ENCODE measurements at places on chromosomes 2 and 18. TPM values are rescaled to one million over a fixed set of nuclear protein-coding genes. Genes with fewer than 3 reads are reported as not detected.

DNA sequence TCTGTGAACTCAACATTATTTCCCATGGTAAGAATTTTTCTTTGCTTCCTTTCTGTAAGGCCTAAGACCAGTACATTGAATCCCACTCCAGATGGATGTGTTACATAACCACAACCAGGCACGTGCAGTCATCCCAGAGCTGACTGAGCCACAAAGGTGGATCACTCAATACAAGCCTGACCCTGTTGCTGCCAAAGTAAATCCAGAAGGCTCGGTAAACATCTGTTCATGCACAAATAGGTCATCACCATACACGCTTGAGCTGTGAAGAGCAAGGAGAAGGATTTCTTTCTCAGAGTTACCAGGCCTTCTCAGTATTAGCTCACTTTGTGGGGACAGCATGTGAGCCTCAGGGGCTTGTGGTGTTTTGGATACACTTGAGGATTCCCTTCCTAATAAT, 791.4 kb upstream of the FANCL start:
- H3K4me1 ChIP-seq, result no peaks in the 10 kb centered on the region
- H3K36me3 ChIP-seq, result no peaks in the 10 kb centered on the region
- no peak overlapping the region for H3K4me3 ChIP-seq
- H3K27me3 ChIP-seq, result no peaks in the 10 kb centered on the region

Gene TXNDC2
- not detected for total RNA-seq

DNA sequence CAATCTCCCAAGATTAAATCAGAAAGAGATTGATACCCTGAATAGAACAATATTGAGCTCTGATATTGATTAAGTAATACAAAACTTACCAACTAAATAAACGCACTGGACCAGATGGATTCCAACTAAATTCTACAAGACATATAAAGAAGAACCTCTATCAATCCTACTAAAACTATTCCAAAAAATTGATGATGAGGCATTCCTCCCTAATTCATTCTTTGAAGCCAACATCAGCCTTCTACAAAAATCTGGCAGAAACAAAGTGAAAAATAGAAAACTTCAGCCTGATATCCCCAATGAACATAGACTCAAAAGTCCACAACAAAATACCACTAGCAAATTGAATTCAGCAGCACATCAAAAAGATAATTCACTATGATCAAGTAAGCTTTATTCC, 695.5 kb downstream of the NYAP2 start:
- no peaks in the 10 kb centered on the region for H3K27me3 ChIP-seq
- H3K4me3 ChIP-seq, result no peak overlapping the region
- DNase-seq, result no peak
- no peaks in the 10 kb centered on the region for H3K4me1 ChIP-seq

Gene SIX2
- total RNA-seq, result 2.3 TPM

Gene MAP3K19
- total RNA-seq, result not detected

DNA sequence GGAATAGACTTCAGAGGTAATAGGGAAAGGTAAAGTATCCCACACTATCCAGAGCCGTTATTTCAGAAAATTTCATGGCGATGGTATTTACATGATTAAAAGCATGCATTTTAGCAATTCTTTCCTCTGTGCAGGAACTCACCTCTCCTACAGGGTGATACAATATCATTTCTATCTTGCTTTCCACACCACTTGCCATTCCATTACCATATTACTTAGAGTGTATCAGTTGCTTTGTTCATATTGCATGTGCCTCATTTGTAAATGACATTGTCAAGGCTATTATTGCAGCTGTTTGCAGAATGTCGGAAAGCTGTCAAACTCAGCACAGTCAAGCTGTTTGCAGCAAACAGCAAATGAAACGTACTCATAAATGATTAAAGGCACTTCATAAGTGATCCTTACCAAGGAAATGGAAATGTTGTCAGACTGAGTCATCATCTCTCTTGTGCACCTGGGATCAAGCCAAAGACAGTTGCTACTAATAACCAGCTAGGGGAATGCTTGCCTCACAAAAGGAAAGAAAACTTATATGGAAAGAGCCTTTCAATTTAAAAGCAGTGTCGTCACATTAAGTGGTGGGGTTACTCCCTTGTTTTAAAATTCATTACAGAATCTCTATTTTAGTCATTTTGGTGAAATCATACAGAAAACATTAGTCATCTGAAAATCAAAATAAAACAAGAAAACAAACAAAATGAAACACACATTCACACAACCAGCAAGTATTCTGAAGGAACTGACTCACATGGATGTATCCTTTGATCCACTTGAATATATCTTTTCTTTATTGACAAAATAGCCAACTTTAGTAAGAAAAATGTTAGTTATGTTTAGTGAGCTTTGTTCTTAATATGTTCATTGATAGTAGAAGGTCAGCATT, 1064.1 kb upstream of the CNTNAP5 start:
- H3K27me3 ChIP-seq, result no peaks in the 10 kb centered on the region
- no peak for DNase-seq
- H3K27ac ChIP-seq, result no peak overlapping the region
- H3K4me1 ChIP-seq, result no peaks in the 10 kb centered on the region
- no peaks in the 10 kb centered on the region for H3K36me3 ChIP-seq

Gene ALPI
- not detected for total RNA-seq

DNA sequence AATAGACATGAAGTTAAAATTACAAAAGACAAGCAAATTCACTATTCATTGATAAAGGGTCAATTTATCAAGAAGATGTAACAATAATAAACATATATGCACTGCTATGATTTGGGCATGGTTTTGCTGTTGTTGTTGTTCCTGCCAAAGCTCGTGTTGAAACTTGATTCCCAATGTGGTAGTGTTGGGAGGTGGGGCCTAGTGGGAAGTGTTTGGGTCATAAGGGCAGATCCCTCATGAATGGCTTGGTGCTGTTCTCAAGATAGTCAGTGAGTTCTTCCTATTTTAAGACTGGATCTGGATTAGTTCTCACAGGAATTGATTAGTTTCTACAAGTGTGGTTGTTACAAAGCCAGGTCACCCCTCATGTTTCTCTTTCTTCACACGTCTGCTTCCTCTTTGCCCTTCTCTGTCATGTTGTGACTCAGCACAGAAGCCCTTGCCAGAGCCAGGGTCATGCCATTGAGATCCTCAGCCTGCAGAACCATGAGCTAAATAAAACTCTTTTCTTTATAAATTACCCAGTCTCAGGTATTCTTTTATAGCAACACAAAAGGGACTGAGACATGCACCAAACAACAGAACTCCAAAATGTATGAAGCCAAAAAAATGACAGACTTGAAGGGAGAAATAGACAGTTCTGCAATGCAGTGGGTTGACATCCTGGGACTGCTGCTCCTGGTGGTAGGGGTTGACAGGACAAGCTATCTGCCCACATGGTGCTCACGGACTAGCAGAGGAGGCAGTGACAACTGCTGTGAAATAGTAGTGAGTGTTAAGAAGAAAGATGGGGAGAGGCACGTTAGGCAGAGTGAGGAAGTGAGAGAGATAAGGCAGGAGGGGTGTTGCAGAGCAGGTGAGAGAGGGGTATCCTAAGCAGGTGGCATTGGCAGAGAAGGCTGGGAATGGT, 18.6 kb upstream of the SKA1 start:
- H3K4me1 ChIP-seq, result peaks cover 13% of the 10 kb centered on the region
- no peaks in the 10 kb centered on the region for H3K27me3 ChIP-seq
- H3K36me3 ChIP-seq, result no peaks in the 10 kb centered on the region
- no peak overlapping the region for H3K27ac ChIP-seq
- H3K4me3 ChIP-seq, result no peak overlapping the region

DNA sequence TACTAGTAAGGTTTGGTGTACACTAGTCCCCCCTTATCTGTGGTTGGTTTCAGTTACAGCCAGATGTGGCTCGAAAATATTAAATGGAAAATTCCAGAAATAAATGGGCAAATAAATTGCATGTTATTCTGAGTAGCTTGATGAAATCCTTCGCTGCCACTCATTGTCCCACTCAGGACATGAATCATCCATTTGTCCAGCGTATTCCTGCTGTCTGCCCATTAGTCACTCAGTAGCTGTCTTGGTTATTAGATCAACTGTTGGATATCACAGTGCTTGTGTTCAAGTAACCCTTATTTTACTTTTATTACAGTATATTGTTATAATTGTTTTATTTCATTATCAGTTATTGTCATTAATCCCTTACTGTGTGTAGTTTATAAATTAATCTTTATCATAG, 21.7 kb downstream of the ZDBF2 start:
- H3K36me3 ChIP-seq, result peaks cover 5% of the 10 kb centered on the region
- no peaks in the 10 kb centered on the region for H3K27me3 ChIP-seq
- H3K27ac ChIP-seq, result no peak overlapping the region
- no peaks in the 10 kb centered on the region for H3K4me1 ChIP-seq
- H3K4me3 ChIP-seq, result no peak overlapping the region

DNA sequence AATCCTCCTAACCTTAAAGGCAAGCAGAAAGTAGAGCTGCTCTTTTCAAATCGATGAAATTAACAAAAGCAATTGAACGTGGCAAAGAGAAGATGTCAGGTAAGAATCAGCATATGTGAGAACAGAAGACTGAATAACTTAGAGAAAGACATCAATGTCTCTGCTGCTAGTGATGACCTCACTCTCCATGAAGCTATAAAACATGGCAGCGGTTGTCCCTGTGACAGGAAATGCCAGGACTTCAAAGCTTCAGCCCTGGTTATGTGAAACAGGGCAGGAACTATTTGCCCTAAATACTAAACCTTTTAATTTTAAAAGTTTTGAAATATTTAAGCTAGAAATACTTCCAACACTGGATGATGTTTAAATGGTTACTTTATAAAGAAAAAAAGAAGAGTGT, 383.7 kb downstream of the XIRP2 start:
- H3K27ac ChIP-seq, result no peak overlapping the region
- no peaks in the 10 kb centered on the region for H3K4me1 ChIP-seq
- DNase-seq, result no peak

Gene NT5DC4
- total RNA-seq, result not detected

DNA sequence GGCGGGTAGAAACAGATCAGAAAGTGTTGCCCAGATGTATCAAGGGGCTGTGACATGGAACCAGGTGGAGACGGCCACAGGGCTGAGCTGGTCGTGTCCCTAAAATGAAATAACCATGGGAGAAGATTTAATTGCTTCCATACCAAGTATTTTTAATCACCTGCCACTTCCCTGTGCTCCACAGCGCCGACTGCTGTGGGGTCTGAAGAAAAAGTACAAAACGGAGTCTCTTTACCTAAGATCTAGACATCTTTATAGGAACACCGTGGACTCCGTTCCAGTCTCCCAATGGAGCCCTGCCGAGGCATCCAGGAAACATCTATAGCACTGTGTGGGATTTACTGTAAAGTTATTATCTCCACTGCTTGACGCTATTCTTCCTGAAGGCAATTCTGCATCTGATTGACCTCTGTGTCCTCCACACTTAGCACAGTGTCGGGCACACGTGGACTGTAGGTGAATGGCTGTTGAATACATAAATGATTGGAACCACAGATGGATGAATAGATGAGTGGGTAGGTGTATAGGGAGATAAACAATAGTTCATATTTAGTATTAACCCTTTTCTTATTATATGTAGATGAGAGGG, 21.6 kb upstream of the GYPC start:
- H3K4me3 ChIP-seq, result no peak overlapping the region
- no peaks in the 10 kb centered on the region for H3K4me1 ChIP-seq
- no peak overlapping the region for H3K27ac ChIP-seq

Gene NT5C1B
- total RNA-seq, result not detected

DNA sequence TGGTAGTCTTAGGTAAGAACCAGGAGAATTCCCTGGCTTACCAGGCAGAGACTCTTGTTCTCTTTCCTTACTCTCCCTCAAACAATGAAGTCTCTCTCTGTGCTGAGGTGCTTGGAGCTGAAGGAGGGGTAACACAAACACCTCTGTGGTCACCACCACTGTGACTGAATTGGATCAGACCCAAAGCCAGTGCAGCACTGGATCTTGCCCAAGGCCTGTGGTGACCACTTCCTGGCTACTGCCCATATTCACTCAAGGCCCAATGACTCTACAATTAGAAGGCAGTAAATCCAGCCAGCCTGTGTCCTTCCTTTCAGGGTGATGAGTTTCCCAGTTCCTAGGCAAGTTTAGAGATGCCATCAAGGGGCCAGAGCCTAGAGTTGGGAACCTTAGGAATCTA, 706.8 kb downstream of the SLC4A3 start:
- H3K4me3 ChIP-seq, result no peak overlapping the region
- H3K36me3 ChIP-seq, result no peaks in the 10 kb centered on the region
- H3K27me3 ChIP-seq, result no peaks in the 10 kb centered on the region

Gene SERPINB5
- not detected for total RNA-seq

- H3K4me1 ChIP-seq, result no peaks in the 10 kb centered on the region
- no peak for DNase-seq
Observed at GRCh38 chr2:224956706-224957105, 85.6 kb downstream of the DOCK10 start.

Gene TOGARAM2
- 0.26 TPM for total RNA-seq

- H3K4me3 ChIP-seq, result no peak overlapping the region
- no peaks in the 10 kb centered on the region for H3K4me1 ChIP-seq
- no peaks in the 10 kb centered on the region for H3K27me3 ChIP-seq
- no peak for DNase-seq
- H3K36me3 ChIP-seq, result no peaks in the 10 kb centered on the region
- no peak overlapping the region for H3K27ac ChIP-seq
Observed at GRCh38 chr2:178385595-178386148, 65.3 kb downstream of the PRKRA start.

DNA sequence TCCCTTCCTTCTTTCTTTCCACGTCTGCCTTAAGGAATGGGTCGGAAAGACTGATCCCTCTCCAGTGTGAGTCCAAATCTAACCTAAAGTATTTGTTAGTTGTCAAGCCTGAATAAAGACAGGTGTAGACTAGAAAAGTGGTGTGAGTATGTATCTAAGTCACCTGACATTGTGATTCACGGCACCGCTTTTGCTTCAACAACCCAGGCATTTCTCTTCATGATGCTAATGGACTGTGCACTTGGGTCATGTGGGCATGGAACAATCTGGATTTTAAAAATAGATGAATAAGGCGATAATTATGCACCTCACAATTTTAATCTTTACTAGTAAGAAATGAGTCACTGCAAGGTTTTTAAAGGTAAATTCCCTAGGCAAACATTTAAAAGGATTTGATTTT, 107.5 kb downstream of the LIPG start:
- no peak overlapping the region for H3K27ac ChIP-seq
- no peak for DNase-seq
- H3K27me3 ChIP-seq, result no peaks in the 10 kb centered on the region
- no peaks in the 10 kb centered on the region for H3K36me3 ChIP-seq
- no peak overlapping the region for H3K4me3 ChIP-seq

Gene VIT
- 0.99 TPM for total RNA-seq

Gene EML6
- total RNA-seq, result 2.3 TPM

GRCh38 chr2:2692599-2693389, 361.7 kb upstream of the MYT1L start:
- no peaks in the 10 kb centered on the region for H3K27me3 ChIP-seq
- DNase-seq, result no peak
- no peak overlapping the region for H3K27ac ChIP-seq

Gene EMILIN1
- 21.8 TPM for total RNA-seq

Gene TBR1
- total RNA-seq, result not detected

GRCh38 chr2:20661421-20662307, 5.3 kb upstream of the GDF7 start:
- H3K27ac ChIP-seq, result no peak overlapping the region
- peaks cover 7% of the 10 kb centered on the region for H3K27me3 ChIP-seq
- peak; percentile 68 for DNase-seq
- H3K36me3 ChIP-seq, result no peaks in the 10 kb centered on the region
- H3K4me3 ChIP-seq, result no peak overlapping the region
- H3K4me1 ChIP-seq, result peaks cover 23% of the 10 kb centered on the region

Measured in body of pancreas (tissue), 4 donors.